Activated naive CD4-positive, alpha-beta T cell (primary cell): ENCODE measurements at places on chromosomes 4 and X.

GRCh38 chrX:140712413-140713173 lies 3.0 kb downstream of the LINC00632 start:
- DNase-seq: no peak

- no peak for DNase-seq
Measured at GRCh38 chr4:8171984-8172924, 13.6 kb upstream of the ABLIM2 start.

- DNase-seq: no peak
Measured at GRCh38 chr4:107058828-107059227, 22.7 kb upstream of the DKK2 start.

DNA sequence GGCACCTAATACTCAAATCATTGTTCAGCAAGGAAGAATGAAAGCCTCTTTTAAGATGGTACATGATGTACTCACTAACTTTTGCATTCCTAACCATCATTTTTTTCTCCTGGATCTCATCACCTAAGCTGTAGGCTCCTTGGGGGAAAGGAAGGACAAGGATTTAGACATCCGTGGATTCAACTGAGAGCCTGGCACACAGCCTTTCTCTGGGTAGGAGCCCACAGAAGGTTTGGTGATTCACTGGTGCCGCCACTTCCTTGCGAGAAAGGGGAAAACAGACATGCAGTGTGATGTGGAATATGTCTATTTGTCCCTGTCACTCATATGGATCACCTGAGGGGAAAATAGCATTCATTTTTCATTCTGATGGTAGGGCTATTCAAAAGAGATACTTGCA lies 147.3 kb downstream of the PCDH7 start:
- no peak for DNase-seq

DNA sequence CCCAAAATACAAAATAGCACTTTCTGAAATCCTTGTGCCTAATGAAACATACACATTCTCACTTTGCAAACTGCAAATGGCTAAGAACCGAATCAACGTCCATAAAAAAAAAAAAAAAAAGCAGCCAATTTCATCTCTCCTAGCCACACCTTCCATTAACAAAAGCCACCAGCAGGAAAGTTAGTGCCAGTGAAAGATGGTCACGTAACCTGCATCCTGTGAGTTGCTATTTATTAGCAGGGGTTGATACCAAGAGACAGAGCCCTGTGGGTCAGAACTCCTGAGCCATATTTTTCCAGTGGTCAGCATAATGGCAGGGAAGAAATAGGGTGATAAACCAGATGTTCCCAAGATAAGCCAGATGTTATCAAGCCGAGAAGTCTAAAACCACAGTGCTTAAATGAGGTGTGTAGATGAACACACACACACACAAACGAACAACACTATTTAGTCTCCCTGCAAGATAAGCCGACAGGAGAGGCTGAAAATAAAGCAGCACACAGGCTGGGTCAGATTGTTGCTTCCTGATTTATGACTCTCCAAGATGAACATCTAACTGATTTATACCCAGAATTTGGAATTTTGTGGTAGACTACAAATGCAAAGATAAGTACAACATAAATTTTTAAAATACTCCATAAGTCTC lies 11.5 kb downstream of the PPARGC1A start:
- DNase-seq: no peak

DNA sequence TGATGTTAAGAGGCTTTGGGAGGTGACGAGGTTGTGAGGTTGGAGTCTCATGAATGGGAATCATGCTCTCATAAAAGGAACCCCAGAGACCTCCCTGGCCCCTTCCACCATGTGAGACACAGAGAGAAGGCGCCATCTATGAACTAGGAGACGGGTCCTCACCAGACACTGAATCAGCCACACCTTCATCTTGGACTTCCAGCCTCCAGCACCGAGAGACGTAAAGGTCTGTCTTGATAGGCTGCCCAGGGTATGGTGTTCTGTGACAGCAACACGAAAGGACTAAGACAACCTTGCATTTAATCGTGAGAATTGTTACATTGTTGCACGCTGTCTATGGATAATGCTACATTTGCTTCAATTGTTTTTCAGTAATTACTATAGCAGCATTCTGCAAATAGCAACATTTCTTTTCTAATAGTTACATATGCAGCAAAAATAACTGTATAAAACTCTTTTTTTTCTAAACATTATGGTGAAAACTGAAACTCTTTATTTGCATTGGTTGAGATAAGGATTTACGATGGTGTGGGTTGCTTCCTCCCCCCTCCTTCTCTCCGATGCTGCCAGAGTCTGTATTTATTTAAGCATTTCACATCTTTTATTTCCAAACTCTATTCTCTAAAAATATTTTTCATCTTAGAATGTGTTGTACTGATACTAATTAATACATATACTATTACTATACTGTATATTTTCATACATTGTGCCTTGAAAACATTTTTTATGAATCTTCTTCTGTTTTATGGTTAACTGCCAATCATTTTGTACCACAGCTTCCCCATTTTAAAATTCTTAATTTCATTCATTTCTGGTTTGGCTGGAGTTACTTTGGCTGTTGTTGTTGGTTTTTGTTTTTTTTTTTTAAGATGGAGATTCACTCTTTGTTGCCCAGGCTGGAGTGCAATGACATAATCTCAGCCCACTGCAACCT lies 26.4 kb upstream of the AKAP17A start:
- DNase-seq: no peak
